ENCODE measurements at places on chromosomes 12 and 14.

DNA sequence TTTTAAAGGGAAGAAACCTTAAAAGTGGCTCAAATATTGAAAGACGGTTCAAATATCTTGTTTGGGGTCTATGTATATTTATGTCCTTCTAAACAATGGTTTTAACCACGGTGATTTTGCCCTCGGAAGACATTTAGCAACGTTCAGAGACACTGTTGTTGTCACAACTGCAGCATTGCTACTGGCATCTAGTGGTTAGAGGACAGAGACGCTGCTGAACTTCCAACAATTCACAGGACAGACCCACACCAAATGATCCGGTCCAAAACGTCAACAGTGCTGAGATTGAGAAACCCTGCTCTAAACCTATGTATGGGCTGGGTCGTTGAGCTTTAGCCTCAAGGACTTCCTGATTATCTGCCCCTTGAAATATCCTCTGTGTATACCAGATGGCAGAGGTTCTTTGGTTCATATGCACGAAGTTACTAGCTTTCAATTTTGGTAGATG, 1.7 kb downstream of the ANGEL1 start:
- no peak for DNase-seq

GRCh38 chr12:9755567-9755966, 5.1 kb downstream of the CD69 start:
- DNase-seq = no peak

DNA sequence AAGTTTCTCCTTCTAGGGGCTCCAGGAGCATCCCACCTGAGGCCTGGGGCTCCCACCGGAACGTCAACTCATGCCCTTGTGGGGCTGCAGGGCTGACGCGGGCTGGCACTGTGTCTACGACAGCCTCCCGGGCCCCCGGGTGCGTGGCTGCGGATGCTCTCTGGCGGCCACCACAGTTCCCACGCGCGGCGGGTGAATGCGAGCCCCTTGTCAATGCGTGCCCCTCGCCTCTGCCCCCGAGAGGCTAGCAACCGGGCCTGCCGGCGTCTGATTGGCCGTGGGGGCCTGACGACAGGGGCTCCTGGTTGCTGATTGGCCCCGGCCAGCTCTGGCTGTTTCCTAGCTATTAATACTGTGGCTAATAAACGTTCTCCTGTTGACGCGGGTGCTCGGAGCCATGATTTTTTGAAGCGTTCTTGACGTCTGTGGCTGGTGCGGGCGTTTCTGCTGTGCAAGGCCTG, 1.8 kb upstream of the MEG3 start:
- no peak for DNase-seq

- DNase-seq = no peak
Observed at GRCh38 chr14:90785471-90785870, 30.8 kb downstream of the TTC7B start.

GRCh38 chr14:34993426-34993825, 10.6 kb downstream of the SRP54 start:
- DNase-seq = no peak

- DNase-seq = no peak
Observed at GRCh38 chr14:72961579-72962335, 35.5 kb downstream of the DCAF4 start.

Data from T-helper 2 cell (primary cell).